ENCODE measurements at places on chromosomes 5 and 9.

DNA sequence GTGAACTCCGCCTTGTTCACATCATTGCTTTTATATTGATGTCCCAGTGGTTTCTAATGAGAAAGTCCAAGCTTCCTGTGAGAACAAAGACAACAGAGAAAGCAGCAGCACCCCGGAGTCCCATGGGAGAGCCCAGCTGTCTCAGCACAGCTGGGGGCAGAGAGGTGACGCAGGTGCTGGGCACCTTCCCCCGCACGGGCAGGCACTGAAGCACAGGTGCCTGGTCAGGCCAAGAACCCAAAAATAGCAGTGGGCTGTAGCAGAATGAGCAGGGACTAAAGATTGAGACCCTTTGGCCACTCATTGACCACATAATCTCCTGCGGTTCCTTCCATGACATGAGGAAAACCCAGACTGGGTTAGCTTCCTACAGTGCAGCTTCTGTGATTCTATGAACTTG, 18.8 kb downstream of the SRD5A1 start:
- no peak overlapping the region for H3K4me3 ChIP-seq
- no peaks in the 10 kb centered on the region for H3K4me1 ChIP-seq
- H3K27ac ChIP-seq: no peak overlapping the region
- peaks cover 31% of the 10 kb centered on the region for H3K36me3 ChIP-seq
- no peaks in the 10 kb centered on the region for H3K27me3 ChIP-seq

DNA sequence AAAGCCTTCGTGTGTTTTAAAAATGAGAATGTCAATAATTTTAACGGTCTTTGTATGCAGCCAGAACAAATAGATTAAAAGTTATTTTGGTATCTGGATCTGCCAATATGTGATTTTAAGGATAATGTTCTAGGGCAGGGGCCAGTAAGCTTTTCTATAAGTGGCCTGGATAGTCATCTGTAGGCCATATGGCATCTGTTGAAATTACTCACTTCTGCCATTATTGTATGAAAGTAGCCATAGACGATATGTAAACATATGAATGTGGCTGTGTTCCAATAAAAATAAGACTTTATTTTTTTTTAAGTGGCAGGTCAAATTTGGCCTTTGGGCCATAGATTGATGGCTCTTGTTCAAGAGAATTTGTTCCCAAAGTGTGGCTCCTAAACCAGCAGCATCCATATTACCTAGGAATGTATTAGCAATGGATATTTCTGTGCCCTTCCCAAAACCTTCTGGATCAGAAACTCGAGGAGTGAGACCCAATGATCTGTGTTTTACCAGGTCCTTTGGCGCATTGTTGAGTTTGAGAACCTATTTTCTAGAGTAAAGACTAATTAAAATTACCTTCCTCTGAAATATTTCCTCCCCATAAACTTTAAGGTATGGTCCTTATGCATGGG, 55.9 kb downstream of the C6 start:
- no peak overlapping the region for H3K27ac ChIP-seq
- H3K36me3 ChIP-seq: no peaks in the 10 kb centered on the region
- H3K4me3 ChIP-seq: no peak overlapping the region
- H3K4me1 ChIP-seq: no peaks in the 10 kb centered on the region
- H3K27me3 ChIP-seq: no peaks in the 10 kb centered on the region

- H3K27me3 ChIP-seq: no peaks in the 10 kb centered on the region
- no peak overlapping the region for H3K4me3 ChIP-seq
- no peak for DNase-seq
- no peak overlapping the region for H3K27ac ChIP-seq
- no peaks in the 10 kb centered on the region for H3K4me1 ChIP-seq
Observed at GRCh38 chr9:80771555-80772347, 917.6 kb downstream of the TLE1 start.

DNA sequence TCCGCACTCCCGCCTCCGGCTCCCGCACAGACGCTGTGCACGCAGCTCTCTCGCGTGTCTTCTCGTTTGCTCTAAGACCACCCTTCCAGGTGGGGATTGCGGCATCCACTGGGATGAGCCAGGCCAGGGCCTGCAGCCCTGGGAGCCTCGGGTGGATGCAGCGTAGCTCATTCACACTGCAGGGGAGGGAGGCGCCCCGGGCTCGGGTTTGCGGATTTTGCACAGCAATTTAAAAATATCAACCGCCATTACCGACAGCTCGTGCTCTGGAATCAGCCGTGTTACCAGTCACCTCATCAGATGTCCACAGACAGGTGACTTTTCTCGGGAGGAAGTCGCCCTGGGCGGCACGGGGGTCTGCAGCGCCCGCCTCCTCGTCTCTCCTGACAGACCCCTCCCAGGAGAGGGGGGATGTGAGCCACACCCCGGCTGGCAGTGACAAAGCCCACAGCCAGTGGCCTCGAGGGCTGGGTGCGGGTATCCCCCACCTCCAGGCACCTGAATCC, 20.8 kb upstream of the SLC6A3 start:
- H3K4me1 ChIP-seq: no peaks in the 10 kb centered on the region
- no peaks in the 10 kb centered on the region for H3K27me3 ChIP-seq
- H3K27ac ChIP-seq: no peak overlapping the region
- no peak for DNase-seq
- H3K4me3 ChIP-seq: no peak overlapping the region

GRCh38 chr9:136881691-136882108, 4.6 kb upstream of the TRAF2 start:
- DNase-seq: no peak
- H3K36me3 ChIP-seq: no peaks in the 10 kb centered on the region
- H3K27me3 ChIP-seq: no peaks in the 10 kb centered on the region
- no peak overlapping the region for H3K27ac ChIP-seq

DNA sequence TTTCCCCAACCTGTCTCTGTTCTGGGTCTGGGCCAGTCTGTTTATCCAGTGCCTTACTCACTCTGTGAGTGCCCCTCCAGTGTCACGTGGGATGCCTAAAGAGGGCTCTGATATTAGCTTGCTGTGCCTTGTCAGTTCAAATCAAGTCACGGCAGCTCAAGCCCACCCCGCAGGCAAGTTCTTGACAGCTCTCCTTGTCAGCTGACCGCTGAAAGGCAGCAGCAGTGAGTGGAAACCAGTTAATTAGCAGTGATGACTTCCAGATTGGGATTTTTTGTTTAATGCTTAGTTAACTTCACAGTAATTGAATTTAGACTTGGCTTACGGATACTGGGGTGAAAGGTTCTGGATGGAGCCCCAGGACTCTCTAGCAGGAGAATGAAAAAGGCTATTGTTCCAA, 210.1 kb downstream of the PSAT1 start:
- no peak for DNase-seq
- H3K27ac ChIP-seq: no peak overlapping the region
- no peak overlapping the region for H3K4me3 ChIP-seq
- H3K4me1 ChIP-seq: no peaks in the 10 kb centered on the region

- no peaks in the 10 kb centered on the region for H3K4me1 ChIP-seq
- H3K36me3 ChIP-seq: no peaks in the 10 kb centered on the region
- H3K27me3 ChIP-seq: no peaks in the 10 kb centered on the region
- no peak for DNase-seq
- no peak overlapping the region for H3K4me3 ChIP-seq
- H3K27ac ChIP-seq: no peak overlapping the region
Observed at GRCh38 chr5:76926329-76927105, 26.3 kb upstream of the CRHBP start.

DNA sequence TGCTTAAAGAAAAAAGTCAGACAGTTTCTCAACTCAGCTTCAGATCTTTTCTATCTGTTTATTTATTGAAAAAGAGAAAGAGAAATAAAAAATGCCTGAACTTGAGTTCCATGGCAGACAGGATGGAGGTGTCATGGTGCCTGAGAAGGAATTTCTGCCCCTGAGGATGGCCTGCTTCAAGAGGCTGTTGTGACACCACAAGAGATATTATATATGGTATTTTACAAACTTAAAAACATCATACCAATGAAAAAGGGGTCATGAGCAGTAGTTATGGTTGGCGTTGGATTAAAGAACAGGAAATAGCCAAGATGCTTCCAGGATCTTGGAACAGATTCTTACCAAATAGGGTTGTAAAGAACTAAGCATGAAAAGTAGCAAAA, 344.6 kb downstream of the GLIS3 start:
- H3K4me3 ChIP-seq: no peak overlapping the region
- H3K36me3 ChIP-seq: no peaks in the 10 kb centered on the region
- H3K27ac ChIP-seq: peak overlapping the region; percentile 66
- no peaks in the 10 kb centered on the region for H3K4me1 ChIP-seq
- DNase-seq: no peak
- H3K27me3 ChIP-seq: no peaks in the 10 kb centered on the region

DNA sequence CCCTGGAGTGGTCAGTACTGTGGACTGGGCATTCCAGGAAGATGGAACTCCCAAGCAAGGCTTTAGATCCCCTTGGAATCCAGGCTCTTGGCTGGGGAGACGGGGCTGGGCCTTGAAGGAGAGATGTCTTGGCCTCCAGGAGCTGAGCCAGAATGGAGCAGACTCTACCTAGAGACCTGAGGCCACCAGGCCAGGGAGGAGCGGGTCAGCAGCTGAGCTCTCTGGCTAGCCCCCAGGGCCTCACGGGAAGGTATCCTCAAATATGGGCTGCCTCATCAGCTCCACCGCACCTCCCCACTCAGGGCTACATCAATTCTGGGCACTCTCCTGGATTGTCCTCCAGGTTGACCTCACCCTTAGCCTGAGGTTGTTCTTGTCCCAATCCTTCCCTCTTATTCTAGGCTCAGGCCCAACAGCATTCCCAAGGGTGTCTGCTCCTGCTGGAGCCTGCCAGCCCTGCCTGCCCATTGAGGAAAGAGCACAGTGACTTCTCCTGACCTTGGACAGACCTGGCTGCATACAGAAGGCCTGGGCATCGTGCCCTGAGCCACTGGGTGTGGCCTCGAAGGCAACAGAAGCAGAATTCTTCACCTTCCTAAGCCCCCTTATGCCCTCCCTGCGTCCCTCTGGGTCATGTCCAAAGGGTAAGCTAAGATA, 3.0 kb upstream of the PDLIM4 start:
- no peaks in the 10 kb centered on the region for H3K36me3 ChIP-seq
- no peaks in the 10 kb centered on the region for H3K27me3 ChIP-seq
- DNase-seq: no peak

GRCh38 chr5:148858106-148858505, 31.7 kb downstream of the ADRB2 start:
- H3K27ac ChIP-seq: no peak overlapping the region
- no peak for DNase-seq
- no peaks in the 10 kb centered on the region for H3K4me1 ChIP-seq
- no peaks in the 10 kb centered on the region for H3K36me3 ChIP-seq
- H3K27me3 ChIP-seq: no peaks in the 10 kb centered on the region
- no peak overlapping the region for H3K4me3 ChIP-seq

DNA sequence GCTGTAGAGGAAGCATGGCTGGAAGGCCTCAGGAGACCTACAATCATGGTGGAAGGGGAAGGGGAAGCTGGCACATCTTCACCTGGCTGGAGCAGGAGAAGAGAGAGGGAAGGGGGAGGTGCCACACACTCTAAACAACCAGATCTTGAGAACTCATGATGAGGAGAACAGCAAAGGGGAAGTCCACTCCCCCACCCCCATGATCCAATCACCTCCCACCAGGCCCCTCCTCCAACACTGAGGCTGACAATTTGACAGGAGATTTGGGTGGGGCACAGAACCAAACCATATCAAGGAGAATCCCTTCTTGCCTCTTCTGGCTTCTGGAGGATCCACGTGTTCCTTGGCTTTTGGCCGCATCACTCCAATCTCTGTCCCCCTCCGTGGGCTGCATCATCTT, 13.1 kb upstream of the CMBL start:
- H3K4me1 ChIP-seq: no peaks in the 10 kb centered on the region
- no peaks in the 10 kb centered on the region for H3K27me3 ChIP-seq
- H3K27ac ChIP-seq: no peak overlapping the region
- H3K4me3 ChIP-seq: no peak overlapping the region

DNA sequence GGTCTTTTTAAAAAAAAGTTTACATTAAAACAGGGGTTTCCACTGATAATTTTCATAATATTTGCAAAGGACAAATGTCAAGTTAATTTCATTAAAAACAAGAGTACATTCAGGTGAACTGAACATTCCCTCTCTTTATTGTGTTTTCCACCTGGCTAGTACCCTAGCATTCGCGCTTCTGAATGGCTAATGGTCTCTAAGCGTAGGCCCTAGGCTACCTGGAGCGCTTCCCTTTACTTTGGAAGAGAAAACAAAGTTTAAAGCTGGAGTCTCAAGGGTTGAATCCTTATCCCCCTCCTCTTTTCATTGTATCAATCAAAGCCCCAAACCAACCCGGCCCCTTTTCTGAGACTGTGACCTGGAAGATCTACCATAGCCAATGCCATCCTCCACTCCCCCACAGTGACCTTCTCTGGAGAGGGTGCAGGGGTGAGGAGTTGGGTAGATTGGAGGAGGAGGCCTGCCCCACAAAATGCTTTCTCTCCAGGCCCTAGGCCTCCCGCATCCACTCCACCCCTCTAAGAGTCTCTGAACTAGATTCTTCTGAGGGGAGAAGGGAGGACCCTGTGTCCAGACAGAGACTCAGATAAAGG, 73.3 kb upstream of the TBCA start:
- no peak overlapping the region for H3K27ac ChIP-seq
- H3K36me3 ChIP-seq: no peaks in the 10 kb centered on the region
- no peaks in the 10 kb centered on the region for H3K27me3 ChIP-seq
- no peak overlapping the region for H3K4me3 ChIP-seq
- no peaks in the 10 kb centered on the region for H3K4me1 ChIP-seq
- no peak for DNase-seq

DNA sequence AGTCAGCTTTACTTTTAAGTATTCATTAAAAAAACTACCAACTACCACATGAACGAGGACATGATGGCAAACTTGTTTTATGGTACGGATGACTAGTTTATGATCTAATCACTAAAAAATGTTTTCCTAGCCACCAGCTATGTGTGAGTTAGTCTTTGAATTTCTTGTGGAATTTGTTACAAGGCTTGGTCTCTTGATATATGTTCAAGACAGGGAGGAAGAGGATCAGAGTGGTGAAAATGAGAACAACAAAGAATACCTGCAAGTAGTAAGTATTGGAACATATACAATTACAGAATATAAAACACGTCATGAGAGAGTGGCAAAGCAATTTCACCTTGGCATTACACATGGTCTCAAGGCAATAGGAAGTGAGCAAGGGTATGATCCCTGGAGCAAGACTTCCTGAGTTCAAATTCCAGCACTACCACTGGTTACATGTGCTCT, 548.6 kb upstream of the TLE4 start:
- H3K27me3 ChIP-seq: no peaks in the 10 kb centered on the region
- H3K4me1 ChIP-seq: no peaks in the 10 kb centered on the region
- H3K4me3 ChIP-seq: no peak overlapping the region
- no peak overlapping the region for H3K27ac ChIP-seq
- no peak for DNase-seq

DNA sequence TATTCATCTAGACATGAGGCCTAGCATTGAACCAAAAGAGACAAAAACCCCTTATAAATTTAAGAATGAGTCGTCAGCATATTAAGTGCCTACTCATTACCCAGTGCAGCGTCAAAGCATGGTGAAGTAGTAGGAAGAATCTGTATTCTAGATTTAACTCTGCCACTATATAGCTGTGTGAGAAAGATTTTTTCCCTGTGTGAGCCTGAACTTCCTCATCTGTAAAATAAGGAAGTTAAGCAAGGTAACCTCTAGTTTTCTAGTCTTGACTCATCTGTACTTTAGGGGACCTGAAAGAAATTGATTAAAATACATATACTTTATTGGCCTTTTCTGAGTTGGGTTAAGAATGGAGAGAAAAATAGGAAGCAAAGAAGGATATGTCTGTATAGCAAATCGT, 82.1 kb upstream of the RUSC2 start:
- H3K27ac ChIP-seq: no peak overlapping the region
- peaks cover 12% of the 10 kb centered on the region for H3K36me3 ChIP-seq
- H3K4me1 ChIP-seq: no peaks in the 10 kb centered on the region
- no peaks in the 10 kb centered on the region for H3K27me3 ChIP-seq
